ENCODE measurements at places on chromosomes 3 and 15.
A peak's percentile ranks its signal among the peaks of the same experiment; 100 is the strongest.

DNA sequence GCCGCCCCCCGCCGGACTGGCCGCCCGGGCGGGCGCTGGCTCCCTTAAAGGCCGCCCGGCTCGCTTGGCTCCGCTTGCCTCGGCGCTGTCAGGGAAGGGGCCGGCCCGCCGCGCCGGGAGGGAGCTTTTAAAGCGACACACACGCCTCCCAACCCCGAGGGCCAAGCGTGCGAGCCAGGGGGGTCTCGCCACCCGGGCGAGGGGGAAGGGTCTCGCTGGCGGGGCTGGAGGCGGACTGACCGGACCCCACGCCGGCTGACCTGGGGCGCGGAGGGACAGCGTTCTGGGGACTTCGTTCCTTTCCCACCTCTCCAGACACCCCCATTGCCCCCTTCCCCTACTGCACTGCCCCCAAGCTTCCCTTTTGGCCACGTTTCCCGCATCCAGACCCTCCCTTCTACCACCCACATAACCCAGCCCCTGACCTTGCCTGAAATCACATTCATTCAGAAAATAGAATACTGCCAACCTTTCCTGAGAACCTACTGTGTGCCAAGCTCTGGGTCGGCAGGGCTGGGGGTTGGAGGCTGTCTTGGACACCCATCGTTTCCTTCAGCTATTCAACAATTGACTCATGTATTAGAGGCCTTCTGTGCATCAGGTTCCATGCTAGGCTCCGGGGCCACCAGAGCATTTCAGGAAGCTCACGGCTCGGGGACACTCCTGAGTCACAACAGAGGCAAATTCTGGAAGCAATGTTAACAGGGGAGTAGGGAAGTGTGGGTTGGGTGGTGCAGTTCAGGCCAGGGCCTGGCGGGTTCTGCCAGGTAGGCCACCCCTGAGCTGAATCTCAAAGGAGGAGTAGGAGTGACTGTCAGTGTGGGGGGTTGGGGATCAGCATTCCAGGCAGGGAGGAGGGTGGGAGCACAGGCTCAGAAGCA, at the start of gene INSYN1:
Gene INSYN1 (minus strand): TSS at position 102 of the 881 bp plus-strand sequence. CDS start 2,221 bp downstream, outside the sequence.
- DNase-seq, result no peak

DNA sequence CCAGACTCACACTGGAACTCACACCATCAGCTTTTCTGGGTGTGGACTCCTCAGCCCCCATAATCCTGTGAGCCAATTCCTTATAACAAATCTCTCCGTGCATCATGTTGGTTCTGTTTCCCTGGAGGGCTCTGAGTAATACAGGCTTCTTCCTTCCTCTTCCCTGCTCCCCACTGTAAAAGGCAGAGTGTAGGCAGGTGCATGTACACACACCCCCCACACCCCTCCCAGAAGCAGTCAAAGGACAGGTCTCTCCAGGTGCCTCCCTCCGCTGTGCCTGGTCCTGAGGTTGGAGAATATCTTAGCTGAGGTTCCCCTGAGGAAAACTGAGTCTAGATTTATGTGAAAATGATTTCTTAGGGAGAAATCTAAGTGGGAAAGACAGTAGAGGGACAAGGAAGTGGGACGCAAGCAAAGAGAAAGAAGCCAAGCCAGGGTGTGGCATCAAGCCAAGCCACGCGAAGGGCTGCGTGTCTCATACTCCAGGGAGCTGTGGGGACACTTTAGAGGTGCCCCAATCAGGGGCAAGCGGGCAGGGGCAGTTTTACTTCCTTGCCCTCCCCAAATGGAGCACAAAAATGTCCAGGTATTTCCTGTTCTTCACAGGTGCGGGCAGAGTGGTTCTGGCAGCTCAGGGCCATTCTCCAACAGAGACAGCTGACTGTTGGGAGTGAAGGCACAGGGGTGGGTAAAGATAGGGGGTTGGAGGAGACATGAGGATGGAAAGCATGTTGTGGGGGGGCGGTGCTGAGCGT, 86.6 kb downstream of the HMG20A start:
- no peak for DNase-seq

DNA sequence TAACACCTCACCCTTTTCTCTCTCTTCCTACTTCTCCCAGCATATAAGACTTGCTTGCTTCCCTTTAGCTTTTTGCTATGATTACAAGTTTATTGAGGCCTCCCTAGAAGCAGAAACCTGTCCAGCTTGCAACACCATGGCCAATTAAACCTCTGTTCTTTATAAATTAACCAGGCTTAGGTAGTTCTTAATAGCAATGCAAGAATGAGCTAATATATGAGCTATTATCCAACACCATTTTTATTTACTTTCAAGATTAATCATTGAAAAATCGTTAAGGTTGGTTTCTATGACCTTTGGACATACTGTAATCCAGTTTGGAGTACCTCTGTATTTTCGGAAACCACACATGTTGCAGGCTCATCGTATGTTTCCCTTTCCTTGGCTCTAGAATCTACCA, 643.1 kb downstream of the ZPLD1 start:
- no peak for DNase-seq

GRCh38 chr3:9552252-9552999, 1.2 kb downstream of the LHFPL4 start:
- peak; percentile 10 for DNase-seq

DNA sequence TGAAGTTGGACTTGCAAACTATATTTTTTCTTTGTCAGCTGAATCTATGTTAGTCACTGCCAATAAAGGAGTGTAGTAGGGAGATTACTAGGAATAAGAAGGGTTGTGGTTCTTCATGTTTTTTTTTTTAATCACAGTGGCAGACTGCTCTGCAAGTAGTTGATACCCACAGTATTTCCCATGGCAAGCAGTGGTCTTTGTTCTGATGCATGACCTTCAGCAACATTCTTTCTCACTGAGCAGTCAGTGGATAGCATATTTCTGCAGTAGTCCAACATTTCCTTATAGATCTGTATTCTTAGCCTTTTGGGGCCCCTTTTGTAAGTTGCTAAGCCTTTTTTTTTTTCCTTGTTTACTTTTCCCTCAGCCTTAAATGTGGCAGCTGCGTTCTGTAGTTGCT, 151.1 kb downstream of the DOCK3 start:
- no peak for DNase-seq

DNA sequence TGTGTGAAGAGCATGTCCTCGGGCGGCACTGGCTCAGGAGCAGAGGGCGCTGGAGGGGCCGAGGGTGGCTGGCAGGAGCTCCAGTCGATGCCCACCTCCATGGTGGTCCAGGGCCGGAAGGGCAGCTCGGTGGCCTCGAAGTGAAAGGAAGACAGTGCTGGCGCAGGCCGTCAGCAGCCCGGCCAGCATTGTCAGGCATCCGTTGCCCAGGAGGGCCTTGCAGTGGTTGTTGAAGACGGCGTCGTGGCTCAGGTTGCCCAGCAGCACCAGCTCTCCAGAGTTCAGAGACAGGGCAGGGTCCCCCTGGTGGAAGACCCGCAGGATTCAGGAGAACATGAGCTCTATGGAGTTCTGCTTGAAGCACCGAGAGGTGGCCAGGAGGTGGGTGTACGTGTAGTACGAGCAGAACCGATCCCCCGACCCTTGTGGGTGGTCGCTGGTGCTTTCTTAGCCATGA, 16.5 kb upstream of the SIAH2 start:
- no peak for DNase-seq

DNA sequence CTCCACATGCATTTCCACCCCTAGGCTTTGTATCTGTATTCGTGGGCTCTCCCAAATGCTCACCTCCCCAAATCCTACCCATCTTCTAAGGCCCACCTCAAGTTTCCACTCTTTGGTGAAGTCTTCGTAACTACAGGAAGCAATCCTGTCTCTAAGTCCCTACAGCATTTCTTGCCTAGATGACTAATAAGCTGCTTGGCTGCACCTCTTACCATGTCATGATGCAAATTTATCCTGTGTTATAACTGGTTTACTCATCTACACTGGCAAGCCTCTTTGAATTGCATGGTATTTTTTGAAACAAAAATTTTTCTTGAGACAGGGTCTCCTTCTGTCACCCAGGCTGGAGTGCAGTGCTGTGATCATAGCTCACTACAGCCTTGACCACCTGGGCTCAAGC, 73.3 kb downstream of the SETMAR start:
- no peak for DNase-seq

DNA sequence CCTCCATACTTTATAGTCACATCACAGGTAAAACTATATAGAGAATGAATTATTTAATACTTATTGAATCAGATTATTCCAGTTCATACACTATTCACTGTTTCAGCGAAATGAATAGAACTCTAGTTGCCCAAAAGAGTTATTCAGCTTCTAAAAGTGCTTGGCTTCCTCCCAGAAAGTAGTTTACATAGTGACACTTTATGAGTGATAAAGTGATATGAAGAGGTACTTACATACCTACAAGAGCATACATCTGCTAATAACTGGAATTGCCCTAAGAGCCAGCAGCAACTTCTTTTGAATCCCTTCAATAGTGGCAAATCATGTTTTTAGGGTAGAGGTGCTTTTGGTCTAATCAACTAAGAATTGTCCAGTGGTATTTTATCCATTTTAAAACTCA, 635.1 kb upstream of the AGTR1 start:
- no peak for DNase-seq

DNA sequence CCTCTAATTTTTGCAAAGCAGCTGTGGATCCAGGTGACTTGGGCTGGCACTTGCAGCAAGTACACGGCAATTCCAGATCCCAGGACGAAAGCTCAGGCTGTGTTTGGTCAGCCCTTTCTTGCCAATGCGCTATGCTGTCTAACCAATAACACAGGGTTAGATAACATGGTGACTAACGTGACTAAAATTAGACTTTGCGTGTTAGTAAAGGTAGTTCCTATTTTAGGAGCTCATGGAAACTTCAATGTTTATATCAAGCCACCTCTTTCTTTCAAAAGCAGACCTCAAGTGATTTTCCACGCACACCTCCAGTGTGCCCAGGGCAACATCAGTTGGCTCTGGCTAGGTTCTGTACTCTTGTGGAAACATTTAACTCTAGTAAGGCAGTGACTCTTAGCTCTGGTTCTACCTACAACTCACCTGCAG, 32.5 kb downstream of the CDCP1 start:
- DNase-seq, result no peak

DNA sequence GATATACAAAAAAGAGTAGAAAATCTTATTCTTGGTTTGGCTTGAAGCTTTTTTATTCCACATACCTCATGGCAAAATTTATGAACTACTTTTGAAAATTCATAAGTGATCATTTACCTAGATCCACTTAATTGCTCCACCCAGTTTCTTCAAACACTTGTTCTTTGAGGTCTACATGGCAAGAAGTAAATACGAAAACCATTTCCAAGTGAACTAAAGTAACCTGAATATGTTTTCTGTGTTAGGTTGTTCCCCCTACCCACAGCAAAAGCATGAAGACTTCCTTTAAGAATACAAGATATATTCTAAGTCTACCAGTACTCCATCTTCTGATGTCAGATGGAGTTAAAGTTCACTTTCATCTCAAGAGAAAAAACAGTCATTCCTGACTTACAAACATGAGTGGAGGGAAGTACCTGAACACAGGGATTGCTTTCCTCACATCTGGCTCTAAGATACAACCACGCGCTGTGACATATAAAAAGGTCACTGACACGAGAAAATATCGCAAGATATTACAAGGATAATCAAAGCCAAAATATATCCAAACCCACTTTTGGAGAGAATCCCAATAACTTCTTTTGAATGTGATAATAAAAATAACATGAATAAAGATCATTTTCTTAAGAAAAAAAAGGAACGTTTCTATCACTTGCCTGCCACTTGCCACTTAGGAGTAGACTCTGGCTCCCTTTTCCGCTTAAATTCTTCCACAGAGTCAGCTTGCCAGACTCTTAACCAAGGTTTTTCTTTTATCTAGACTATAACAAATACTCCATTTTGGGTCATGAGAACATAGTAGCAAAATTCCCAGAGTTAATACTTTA, 424.5 kb downstream of the TIGIT start:
- DNase-seq, result no peak

DNA sequence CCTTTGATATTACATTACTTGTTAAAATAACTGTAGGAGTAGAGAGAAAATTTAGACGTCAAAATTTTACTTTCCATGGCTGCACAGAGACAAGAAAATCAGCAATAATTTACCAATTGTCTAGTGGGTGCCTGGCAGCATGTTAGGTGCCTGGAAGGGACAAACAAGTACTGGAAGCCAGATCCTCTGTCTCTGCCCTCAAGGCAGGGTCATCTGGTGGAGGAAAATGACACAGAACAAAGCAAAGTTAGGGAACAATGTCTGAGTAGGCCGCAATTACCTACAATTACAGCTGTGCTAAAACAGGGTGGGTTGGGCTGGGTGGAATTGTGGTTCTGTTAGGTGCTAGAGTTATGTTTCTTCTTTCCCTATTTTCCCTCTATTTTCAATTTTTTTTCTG, 7.4 kb downstream of the CCDC174 start:
- no peak for DNase-seq

GRCh38 chr3:89584398-89584797, 477.0 kb downstream of the EPHA3 start:
- no peak for DNase-seq

DNA sequence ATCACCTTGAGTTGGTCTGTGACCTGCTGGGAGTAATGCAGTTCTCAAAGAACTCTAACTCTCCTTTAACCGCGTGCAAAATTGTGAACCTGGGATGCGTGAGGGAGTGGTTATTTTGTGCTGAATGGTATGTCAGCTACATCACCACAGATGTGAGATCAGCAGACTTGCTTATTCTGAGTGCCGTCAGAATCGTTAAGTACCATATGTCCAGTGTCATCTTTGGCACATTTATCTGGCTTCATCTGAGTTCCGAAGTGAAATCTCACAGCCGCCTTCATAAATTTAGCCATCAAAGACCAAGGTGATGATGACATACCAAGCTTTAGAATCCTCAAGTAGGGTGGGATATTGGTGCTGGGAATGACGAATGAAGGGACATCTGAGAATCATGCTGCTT, 347.2 kb upstream of the TPRG1 start:
- no peak for DNase-seq

GRCh38 chr15:78626381-78626995, 5.7 kb upstream of the CHRNA3 start:
- no peak for DNase-seq

DNA sequence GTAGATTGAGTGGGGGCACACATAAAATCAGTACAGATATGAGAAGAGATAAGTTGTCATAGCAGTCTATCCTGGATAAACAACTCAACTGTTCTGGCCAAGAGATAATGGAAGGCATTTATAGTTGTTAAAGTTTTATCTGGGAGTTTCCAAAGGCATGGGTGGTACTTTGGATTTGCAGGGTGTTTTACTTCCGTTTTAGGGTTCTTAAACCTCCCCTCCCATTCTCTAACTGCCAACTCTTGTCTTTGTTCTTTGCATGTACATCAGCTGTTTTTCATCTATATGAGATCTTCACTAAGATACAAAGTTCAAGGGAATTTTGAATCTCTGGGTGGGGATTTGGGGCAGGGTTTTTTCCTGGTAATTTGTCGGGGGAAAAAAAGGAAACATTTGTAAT, 174.7 kb upstream of the CGNL1 start:
- no peak for DNase-seq

GRCh38 chr3:119937229-119937628, 155.3 kb downstream of the NR1I2 start:
- DNase-seq, result no peak

- DNase-seq, result no peak
Observed at GRCh38 chr15:66131831-66132230, 121.7 kb downstream of the MEGF11 start.

GRCh38 chr15:63876085-63876662, 42.4 kb upstream of the HERC1 start:
- DNase-seq, result no peak
